Camera-type eye (tissue), 1 donor: ENCODE measurements at places on chromosomes 3 and 15. TPM values are rescaled to one million over a fixed set of nuclear protein-coding genes. Genes with fewer than 3 reads are reported as not detected.

The SERP1 gene
- 112 TPM for total RNA-seq

The SERINC4 gene
- 3.8 TPM for total RNA-seq

The UTS2B gene
- total RNA-seq: 0.38 TPM

The TM4SF4 gene
- not detected for total RNA-seq

The CLDN16 gene
- total RNA-seq: 0.16 TPM

The IL5RA gene
- 0.44 TPM for total RNA-seq

The HIGD2B gene
- total RNA-seq: not detected

The ACAA1 gene
- total RNA-seq: 38.9 TPM

The CHMP2B gene
- total RNA-seq: 44.2 TPM

The SLC38A3 gene
- total RNA-seq: 21.4 TPM

The CLDN11 gene
- total RNA-seq: 16.8 TPM

The RARB gene
- 86.3 TPM for total RNA-seq

The GABRR3 gene
- 25.8 TPM for total RNA-seq

The CPN2 gene
- total RNA-seq: not detected
